ENCODE measurements at places on chromosomes 2 and 18. TPM values are rescaled to one million over a fixed set of nuclear protein-coding genes. Genes with fewer than 3 reads are reported as not detected.

DNA sequence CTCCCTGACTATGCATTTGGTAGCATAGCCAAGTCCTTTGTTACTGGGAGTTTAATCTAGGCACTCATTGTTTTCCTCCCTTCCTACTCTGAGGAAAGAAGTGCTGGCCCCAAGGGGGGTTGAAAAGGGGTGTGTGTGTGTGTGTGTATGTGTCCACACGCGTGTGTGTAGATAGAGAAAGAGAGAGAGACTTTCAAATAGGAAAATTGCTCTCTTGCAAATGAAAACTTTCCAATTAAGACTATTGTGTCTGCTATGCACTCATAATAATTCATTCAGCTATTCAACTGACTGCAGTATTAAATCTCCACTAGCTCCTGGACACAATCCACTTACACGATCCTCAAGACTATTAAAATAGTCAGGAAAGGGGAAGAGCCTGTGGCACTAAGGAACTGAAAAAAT, 92.9 kb upstream of the CSRNP3 start:
- no peaks in the 10 kb centered on the region for H3K36me3 ChIP-seq
- no peak overlapping the region for H3K4me3 ChIP-seq
- H3K4me1 ChIP-seq: no peaks in the 10 kb centered on the region
- no peak for DNase-seq
- H3K27me3 ChIP-seq: no peaks in the 10 kb centered on the region

The IL1B gene
- total RNA-seq: 0.49 TPM

The RAPGEF4 gene
- total RNA-seq: 9.5 TPM

DNA sequence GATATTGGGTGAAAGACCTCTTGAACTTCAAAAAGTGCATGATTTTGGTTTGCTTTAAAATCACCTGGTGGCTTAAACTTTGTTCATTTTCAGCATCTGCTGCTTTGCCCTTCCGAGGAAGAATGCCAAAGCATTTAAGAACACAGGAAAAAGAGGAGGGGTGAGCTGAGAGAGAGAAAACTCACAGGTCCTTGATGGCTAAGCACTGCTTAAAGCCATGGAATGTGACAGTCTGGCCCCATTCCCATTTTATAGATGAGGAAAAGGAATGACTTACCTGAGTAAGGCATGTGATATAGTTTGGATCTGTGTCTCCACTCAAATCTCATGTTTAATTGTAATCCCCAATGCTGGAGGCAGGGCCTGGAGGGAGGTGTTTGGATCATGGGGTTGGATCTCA, 58.1 kb downstream of the KCNS3 start:
- no peaks in the 10 kb centered on the region for H3K27me3 ChIP-seq
- H3K36me3 ChIP-seq: no peaks in the 10 kb centered on the region
- H3K27ac ChIP-seq: no peak overlapping the region
- H3K4me1 ChIP-seq: no peaks in the 10 kb centered on the region

The QPCT gene
- 1.3 TPM for total RNA-seq

The MRPL19 gene
- 41.4 TPM for total RNA-seq

The UGT1A10 gene
- not detected for total RNA-seq
